ENCODE measurements at places on chromosomes 12 and 14.
A peak's percentile ranks its signal among the peaks of the same experiment; 100 is the strongest.

- DNase-seq = peak; percentile 83
These were observed 39.5 kb upstream of the NT5DC3 start for GRCh38 chr12:103880299-103881142.

DNA sequence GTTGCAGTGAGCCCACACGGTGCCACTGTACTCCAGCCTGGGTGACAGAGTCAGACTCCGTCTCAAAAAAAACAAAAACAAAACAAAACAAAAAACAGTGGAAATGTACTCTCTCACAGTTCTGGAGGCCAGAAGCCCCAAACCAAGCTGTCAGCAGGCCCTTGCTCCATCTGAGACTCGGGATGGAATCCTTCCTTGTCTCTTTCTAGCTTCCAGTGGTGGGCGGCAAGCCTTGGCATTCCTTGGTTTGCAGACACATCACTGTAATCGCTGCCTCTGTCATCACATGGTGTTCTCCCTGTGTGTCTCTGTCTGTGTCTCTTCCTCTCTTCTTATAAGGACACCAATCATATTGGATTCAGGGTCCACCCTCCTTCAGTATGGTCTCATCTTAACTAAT is 6.4 kb downstream of the TNS2 start:
- no peak for DNase-seq

DNA sequence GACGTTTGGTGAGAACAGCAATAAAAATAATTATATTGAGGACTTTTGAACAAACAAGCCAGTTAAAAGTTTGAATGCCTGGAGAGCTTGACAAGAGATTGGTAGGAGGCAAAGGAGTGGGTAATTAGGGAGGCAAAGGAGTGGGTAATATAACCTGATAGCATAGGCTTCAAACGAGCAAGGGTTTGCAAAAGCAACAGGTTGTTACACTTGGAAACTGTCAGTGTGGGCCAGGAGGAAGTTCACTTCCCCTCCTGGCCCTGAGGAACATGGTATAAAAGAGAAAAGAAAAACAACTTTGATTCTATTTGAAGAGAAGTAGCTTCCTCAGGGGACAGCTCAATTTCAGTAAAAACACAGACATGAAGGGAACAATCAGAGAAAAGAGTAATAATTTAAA is 121.7 kb downstream of the CCER1 start:
- no peak for DNase-seq

- no peak for DNase-seq
These were observed 90.9 kb downstream of the ACTN1 start for GRCh38 chr14:68888025-68888850.

DNA sequence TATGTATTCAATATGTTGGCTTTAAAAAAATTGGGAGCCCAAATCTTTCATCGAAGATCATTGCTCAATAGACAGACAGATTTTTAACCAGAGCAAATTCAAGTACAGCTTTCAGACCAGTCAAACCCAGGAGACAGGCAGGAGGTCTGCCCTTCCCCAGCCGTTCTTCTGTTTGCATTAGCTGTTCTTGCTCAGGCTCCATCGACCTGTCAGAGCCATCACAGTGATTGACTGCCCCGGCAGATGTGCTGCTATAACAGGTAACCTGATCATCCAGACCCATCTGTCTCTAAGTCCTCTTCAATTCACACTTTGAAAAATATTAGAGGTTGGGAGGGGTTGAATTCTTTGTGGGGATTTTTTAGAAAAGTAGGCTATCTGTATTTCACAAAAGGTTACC is 453.5 kb downstream of the FOXG1 start:
- DNase-seq = no peak

- peak; percentile 93 for DNase-seq
These were observed 114.0 kb downstream of the PRMT8 start for GRCh38 chr12:3604748-3605586.

GRCh38 chr12:31859232-31859977 is 99.8 kb upstream of the RESF1 start:
- DNase-seq = no peak

GRCh38 chr12:62744551-62744950 is 190.4 kb downstream of the PPM1H start:
- DNase-seq = no peak

GRCh38 chr12:69007101-69007854 is 74.3 kb upstream of the CPM start:
- DNase-seq = peak; percentile 19

DNA sequence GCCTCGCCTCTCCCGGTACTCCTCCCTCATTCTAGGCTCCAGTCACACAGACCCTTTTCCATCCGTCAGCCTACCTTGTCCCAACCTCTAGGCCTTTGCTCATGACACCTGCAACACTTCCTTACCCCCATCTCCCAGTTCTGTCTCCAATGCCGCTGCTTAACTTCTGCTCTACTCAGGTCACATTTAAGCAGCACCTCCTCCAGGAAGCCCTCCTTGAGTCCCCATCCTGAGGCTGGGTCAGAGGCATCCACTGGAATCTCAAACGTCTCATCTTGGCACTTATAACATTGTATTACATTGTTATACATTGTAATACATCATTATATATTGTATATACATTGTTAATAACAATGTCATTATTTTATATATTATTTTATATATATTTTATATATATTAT is 32.8 kb downstream of the RASAL1 start:
- no peak for DNase-seq

DNA sequence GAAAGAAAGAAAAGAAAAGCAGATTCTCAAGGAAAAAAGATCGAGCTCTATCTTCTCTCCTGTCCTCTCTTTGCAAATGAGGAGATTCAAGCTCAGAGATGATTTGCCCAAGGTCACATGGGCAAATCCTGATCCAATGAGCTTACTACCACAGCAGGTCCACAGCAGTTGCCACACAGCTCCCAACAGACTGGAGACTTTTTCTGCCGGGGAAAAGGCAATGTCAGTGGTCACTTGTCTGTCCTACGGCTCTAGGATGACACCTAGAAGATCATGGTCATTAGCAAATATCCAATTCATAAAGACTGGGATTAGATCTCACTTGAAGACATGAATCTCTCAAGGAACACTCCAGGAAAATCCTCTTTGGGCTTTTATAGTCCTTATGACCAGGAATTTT is 58.8 kb downstream of the TTC7B start:
- DNase-seq = no peak

DNA sequence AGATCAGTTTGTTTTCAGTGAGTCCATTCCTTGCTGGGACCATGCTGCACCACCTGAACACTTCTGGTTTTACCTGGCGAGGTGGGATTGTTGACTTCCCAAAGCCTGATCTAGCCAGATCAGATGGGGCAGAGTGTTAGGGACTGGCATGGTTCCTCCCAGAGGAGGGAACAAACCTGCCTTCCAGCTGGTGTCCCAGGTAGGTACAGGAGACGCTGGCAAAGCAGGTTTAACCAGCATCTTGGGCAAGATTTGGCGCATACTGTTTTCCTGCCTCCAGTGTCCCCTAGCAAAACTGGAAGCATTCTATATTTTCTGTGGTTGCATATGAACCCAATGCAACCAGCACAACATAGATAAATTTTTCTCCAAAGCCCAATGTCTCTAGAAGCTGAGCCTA is 14.6 kb upstream of the FOS start:
- no peak for DNase-seq

- DNase-seq = no peak
These were observed 12.9 kb upstream of the MSI1 start for GRCh38 chr12:120381752-120382419.

DNA sequence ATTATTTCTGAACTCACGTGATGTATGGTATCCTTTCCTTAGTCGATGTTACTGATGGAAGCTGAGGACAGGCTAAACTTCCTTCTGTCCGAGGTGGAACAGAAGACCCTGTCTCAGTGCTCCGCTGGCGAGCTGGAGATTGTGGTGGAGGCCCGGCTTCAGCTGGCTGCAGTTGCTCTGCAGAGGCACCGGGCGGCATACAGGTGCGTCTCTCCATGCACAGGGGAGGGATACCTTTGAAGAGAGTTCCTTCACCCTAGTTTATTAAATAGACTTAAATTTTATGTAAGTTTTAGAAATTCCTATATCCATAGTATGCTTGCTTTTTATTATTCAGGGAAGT is 186.7 kb upstream of the NEDD1 start:
- no peak for DNase-seq

DNA sequence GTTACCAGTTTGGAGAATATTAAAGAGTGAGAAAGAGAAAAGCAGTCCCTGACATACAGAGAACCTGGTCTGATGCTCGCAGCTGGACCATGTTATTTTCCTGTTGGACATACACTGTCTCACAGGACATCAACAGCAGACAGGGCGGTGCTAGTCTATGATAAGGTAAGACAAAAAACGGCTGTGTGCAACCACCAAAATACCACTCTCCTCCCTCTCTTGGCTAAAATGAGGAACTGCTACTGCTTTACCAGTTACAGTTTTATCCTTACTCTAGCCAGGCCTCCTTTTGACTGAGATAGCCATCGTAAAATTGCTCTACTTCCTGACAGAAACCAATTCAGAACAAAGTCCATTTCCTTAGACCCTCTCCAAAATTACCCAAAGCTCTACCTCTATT is 47.0 kb upstream of the ERGIC2 start:
- DNase-seq = no peak

- DNase-seq = no peak
These were observed 238.9 kb upstream of the SRRM4 start for GRCh38 chr12:118742431-118742830.

- no peak for DNase-seq
These were observed 17.3 kb downstream of the PPM1A start for GRCh38 chr14:60266021-60266937.

GRCh38 chr12:76649099-76649498 is 89.5 kb upstream of the OSBPL8 start:
- DNase-seq = no peak

DNA sequence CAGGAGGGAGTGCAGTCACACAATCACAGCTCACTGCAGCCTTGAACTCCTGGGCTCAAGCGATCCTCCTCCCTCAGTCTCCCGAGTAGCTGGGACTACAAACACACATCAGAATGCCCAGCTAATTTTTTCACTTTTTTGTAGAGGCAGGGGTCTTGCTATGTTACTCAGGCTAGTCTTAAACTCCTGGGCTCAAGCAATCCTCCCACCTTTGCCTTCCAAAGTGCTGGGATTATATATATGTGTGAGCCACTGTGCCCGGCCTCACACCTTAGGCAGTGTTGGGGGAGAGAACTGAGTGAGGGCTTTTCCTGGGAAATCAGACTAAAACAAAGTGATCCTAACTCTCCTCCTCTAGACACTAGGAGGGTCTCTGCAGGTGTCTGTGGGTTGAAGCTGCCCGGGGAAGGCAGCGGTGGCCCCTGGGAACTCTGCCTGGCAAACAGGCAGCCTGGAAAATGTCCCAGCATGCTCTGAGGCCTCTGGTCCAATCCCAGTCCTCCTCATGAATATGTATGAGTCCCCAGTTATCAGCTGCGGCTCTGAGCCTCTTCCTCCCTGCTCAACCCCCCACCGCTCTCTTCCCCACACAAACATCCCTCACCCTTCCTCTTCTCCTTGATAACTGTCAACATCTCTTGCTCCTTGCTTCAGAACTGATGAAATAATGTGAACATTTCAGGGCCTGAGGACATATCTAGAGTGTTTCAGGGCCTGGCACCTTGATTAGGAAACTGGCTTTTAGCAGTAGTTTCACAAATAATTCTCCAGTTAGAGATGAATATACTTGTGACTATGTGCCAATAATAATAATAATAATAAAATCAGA is 7.9 kb upstream of the NAA25 start:
- DNase-seq = no peak

- DNase-seq = no peak
These were observed 18.5 kb downstream of the TRPV4 start for GRCh38 chr12:109814600-109815150.

DNA sequence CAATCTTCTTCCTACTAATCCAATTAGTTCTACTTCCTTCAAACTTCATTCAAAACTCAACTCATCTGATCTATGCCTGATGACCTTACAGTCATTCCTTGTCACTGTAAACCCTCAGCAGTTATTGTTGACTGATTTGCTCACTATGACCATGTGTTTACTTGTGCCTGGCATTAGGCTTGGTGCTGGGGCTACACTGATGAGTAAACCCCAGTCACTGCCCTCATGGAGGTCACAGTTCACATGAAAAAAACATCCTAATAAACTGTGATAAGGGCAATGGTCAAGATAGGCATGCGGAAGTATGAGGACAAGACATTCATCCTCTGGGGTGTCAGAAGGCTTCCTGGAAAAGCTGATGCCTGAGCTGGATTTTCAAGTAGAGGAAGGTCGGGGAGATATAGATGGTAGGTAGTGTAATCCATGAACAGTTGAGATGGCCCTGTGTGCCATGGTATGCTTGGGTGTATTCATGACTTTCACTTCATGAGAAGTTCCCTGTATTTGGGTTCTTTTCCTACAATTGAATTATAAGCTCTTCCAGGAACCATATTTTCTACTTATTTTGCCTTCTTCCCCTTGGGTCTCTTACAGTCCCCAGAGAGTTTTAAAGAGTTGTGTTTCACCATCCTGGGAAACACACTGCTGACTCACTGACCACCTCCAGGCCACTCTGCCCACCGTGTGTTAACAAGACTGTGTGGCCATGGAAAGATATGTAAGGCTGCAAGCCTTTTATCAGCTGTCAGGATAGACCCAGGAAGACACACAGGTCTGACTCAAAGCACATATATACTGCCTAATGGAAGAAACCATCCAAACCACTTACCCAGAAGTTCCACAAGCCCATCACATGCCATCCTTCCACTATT is 38.7 kb upstream of the DUSP6 start:
- no peak for DNase-seq

GRCh38 chr14:32594766-32595165 is 265.7 kb downstream of the AKAP6 start:
- DNase-seq = no peak

GRCh38 chr12:53699678-53700025 is 23.8 kb upstream of the ATP5MC2 start:
- DNase-seq = no peak

DNA sequence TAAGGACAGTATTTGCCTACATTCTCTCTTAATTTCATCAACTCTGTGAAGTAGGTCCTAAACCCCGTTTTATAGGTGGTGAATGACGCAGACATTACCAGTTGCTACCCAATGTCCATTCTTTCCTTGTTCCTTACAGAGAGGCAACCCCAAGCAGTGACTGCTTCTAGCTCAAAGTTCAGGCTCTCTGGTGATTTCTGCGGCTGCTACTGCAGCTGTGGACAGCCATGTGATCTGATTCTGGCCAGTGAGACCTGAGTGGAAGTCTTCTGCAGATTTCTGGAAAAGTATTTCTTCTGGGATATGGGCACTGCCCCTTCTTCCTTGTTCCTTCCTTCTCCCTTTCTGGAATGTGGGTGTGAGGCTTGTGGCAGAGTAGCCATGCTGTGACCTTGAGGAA is 82.9 kb downstream of the ARF6 start:
- DNase-seq = no peak

DNA sequence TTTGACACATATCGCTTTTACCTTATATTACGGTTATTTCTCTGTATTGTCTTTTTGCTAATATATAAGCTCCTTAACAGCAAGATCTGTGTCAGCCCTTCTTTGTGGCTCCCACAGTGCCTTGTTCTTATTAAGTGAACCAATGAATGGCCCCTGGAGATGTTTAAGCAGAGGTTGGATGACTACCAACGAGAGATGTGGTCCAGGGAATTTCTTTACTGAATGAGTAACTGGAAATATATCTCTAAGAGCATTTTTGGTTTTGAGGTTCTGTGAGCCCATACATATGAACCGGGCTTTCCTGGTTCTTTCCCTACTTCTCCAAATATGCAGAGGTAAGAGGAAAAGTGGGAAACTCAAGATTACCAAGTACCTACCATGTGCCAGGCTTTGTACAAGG is 23.5 kb downstream of the CALCOCO1 start:
- DNase-seq = no peak

Measured in NCI-H2081 treated with DMSO at 0.1 percent for 48 hours (cell line).